ENCODE measurements at places on chromosomes 2 and 18.

GRCh38 chr18:67705748-67706147, 189.2 kb upstream of the DSEL start:
- DNase-seq = no peak

- DNase-seq = no peak
Measured at GRCh38 chr2:215407061-215407460, 28.8 kb downstream of the FN1 start.

- no peak for DNase-seq
Measured at GRCh38 chr2:193409951-193410350, 1215.2 kb upstream of the TMEFF2 start.

DNA sequence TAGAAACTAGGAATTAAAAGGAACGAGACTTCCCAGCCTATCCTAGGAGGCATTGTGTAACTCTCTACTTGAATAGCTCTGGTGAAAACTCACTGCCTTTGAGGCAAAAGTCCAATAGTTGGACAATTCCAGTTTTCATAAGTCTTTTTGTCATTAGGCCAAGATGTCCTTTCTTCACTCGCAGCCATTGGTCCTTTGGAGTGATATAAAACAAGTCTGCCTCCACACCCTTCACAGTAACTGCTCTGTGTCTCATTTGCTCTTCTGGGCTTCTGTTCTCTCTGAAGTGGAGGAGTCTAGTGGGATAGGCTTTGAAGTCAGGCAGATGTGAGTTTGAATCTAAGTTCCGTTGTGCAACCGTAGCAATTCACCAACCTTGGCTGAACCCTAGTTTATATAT, 28.2 kb downstream of the ANTXR1 start:
- no peak for DNase-seq

DNA sequence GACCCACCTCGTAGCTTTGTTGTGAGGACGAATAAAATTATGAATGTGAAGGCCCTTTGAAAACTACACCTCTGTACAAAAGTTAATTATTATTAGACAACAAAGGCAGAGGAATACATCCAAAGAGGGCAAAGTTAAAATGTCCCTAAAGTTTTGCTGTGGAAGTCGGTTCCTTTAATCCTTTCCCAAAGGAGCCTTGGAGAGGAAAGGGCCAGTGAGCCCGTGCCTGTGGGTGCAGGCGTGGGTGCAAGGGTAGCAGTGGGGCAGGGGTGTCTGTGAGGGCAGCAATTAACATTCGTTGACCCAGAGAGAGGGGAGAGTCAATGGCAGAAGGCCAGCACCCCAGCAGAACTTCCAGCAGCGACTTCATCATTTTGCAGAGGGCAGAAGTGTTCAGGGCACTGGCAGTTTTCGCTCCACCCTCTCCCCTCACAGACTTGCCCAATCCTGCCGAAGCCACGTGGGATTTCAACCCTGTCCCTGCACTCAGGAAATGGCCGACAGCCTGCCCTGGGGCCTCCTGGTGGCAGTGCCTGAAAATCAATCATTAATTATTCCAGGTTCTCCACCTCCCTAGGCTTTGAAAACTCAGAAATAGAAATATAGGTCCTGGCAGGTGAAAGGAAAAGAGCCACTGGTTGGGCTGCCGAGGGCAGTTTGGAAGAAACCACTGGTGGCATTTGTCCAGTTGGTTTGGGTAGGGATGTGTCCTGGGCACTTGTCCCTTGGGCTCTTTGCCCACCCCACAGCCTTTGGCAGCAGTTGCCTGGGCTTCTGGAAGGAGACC, 4.2 kb upstream of the PAX8 start:
- no peak for DNase-seq

- DNase-seq = no peak
Measured at GRCh38 chr18:63199743-63200241, 119.8 kb downstream of the BCL2 start.

DNA sequence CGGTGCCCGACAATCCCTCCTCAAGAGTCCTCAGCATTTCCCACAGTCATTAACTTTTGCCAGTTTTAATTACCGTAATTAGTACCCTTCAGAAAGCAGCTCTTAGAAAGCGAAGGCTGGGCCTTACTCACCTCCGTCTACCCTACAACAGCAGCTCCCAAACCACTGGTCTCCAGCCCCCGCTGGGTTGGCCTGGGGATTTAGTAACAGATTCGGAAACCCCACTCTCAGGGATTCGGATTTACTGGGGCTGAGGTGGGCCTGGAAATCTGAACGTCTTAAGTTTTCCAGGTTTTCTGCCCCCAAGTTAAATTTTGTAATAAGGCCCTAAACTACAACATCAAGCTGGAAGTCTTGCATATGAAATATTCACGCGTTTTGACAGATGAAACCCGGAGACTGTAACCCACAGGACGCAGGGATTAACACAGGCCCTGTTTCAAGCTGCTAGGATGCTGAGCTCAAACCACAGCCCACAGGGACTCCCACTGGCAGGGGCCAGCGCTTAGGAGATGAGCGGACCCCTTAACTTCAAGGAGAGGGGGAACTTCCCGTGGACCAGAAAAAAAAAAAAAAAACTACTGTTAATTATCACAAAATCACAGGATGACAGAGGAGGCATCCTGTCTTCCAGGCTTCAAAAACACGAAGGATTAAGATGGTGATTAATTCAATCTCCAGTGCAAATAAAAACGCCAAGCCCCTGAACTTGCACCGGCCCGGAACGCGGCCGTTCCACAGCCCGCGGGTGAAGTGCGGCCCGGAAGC, 985 bp downstream of the ILKAP start:
- DNase-seq = no peak

DNA sequence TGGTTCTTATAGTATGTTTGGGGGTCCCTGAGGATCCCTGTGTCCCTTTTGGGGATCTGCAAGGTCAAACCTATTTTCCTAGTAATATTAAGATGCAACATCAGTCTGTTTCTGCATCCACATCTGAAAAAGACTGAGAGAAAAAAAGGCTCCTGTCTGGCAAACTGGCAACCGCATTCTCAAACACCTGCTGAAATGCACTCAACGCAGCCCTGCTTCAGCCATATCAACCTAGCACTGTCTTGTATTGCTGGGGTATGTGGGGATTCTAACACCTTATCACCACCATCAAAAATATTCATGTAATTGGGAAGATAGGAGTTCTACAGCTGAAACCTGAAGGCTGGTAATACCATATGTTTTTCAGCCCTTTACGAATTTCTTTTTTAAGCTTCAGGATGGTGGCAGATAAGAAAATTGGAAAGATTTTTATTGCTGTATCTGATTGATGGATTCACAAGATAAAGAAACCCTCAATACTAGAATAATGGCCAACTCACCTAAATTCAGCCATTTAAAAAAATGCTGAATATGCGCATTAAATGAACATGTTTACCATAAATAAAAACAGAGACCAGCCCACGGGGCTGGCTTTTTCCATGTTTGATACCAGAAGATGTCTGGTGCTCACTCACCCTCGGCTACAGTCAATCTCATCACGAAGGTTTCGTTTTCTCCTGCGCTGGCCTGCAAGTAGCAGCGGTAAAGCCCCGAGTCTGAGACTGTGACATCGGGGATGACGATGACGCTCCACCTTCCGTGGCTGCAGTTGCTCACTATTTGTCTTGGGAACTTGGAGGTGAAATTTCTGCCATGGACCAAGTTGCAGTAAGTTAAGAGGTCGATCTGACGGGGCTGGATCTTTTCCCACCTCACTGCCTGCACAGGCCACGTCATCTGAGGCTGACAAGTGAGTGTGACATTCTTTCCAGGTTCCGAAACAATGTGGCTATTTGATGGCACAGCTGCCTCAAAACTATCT, 52.3 kb downstream of the CD226 start:
- DNase-seq = no peak

DNA sequence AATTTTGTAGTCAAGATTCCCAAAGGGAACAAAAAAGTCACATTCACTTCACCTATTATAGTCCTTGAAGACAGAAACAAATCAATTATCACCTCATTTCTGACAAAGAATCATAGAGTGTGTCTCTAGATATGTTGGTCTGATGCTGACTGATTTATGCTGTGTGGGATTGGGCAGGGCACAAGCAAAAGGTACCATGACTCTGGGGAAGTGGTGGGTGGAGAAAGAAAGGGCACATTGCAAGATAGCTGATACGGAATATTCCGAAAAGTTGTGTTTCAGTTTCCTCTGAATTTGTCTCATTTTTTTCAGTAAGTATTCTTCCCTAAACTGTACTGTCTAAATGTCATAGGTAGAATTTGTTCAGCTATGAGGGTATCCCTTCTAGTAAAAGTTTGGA, 268.0 kb downstream of the MREG start:
- no peak for DNase-seq

- no peak for DNase-seq
Measured at GRCh38 chr2:24586955-24587354, 95.9 kb downstream of the NCOA1 start.

DNA sequence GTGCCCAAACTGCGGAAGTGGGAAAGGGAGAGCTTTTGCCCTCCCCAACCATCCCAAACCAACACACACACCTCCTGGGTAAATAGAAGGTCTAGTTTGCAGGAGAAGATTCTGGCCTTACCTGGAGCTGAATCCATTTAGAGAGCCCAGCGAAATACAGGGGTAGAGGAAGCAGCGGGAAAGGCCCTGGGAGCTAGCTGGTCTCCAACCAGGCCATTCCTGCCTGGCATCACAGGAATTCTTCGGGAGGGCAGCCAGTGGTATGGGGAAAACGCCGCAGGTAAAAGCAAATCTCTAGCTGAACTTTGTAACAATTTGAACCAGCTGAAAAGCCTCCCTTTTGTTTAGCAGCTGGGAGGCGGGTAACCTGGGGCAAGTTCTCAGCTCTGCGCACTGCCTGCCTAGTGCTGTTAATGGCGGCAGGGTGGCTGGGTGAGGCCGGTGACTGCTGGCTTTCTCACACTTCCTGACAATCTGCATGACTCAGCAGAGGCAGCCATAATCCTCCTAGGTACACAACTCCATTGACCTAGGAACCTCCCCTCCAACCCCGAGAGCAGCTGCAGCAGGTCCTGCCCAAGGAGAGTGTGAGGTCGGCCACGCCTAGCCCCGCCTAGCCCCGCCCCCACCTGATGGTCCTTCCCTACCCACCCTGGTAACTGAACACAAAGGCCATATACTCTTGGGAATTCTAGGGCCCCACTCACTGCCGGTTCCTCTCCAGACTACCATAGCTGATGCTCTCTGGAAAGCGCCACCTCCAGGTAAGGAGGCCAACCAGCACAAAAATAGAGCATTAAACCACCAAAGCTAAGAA, 483.8 kb upstream of the REG3G start:
- no peak for DNase-seq

DNA sequence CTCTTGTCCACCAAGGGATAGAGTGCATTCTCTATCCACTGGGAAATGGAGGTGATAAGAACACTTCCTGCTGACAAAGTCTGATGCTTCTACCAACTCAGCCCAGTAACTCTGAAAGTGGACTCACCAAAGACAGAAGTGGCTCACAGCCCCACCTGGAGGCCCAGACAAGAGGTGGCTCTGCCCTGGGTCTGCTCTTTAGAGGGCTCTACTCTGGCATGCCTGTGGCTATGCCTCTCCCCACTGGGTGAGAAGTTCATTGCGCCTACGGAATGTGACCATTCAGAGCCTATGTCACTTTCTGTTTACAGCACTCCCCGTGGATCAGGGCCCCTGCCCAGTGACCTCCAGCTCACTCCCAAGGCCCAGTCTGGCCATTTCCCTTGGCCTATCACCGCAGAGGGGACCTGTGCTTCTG, 13.5 kb upstream of the XDH start:
- no peak for DNase-seq

DNA sequence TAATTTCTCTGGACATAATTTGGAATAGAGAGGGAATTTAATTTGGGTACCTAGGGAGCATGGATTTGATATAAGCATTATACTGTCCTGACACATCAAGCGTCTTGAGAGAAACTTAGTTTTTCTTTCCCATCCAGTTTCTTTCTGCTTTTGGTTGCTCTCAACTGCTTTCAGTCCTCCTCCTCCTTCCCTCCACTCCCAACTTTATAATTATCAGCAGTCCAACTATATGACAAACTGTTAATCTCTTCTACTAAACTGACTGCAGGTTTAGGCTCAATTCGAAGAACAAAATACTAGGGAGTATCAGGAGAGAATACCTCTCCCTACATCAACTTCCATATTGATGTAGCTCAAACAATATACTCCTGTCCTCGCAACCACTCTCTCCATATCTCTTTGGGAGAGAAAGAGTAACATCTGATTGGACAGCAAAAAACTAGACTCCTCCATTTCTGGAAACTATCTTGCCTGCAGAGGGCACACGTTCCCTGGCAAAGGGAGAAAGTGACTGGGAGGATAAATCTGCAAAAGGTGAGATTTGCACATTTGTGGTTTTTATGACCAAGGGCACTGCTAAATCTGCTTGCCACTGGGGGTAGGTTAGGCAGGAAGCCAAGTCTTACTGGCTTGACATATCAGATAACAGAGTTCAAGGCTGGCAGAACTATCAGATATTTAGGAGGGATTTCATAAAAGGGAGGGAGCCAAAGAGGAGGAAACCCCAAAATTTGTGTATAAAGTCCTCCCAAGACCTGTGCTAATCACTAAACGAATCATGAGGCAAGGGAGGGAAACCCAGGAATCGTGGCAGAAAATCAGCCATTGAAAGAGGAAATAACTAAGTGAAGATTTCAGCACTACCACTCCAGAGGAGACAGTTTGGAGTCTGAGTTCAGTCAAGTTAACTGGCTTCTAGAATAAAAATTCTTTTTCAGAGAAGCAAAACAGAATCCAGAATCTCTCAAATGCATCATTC, 40.0 kb downstream of the ICA1L start:
- peak; percentile 14 for DNase-seq

- no peak for DNase-seq
Measured at GRCh38 chr18:28588884-28589549, 412.1 kb upstream of the CDH2 start.

DNA sequence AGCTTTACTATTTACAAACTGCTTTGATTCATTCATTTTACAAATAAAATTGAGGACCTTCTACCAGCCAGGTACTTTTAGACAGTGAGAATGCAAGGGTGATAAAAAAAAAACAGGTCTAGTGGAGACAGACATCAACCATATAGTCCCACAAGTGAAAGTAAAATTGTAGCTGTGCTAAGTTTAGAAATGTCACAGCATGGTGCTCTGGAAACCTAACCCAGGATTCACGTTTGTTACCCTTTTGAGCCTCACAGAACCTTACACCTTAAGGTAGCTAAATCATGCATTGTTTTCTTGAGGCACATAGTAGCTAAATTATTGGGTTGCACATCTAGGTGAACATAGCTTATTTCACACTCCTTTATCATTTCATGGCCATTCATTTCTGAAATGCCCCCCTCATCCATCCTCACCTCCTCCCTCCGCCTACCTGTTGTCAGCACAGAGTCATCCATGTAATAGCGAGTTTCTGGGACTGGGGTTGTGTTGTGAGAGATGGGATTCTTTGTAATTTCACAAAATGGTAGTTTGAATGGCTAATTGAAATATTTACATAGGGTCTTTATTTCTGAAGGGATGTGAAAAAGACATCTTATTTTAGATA, 7.1 kb downstream of the MTA3 start:
- DNase-seq = no peak

GRCh38 chr18:8901019-8901418, 195.7 kb downstream of the MTCL1 start:
- DNase-seq = no peak

- DNase-seq = no peak
Measured at GRCh38 chr2:207082619-207083018, 83.1 kb downstream of the KLF7 start.

- no peak for DNase-seq
Measured at GRCh38 chr2:47720559-47720958, 62.4 kb upstream of the MSH6 start.

GRCh38 chr2:3399381-3399780, 19.9 kb downstream of the TRAPPC12 start:
- DNase-seq = no peak

Measured in GM18507 (cell line).